ENCODE measurements at places on chromosomes 1 and 21. TPM values are rescaled to one million over a fixed set of nuclear protein-coding genes. Genes with fewer than 3 reads are reported as not detected.

DNA sequence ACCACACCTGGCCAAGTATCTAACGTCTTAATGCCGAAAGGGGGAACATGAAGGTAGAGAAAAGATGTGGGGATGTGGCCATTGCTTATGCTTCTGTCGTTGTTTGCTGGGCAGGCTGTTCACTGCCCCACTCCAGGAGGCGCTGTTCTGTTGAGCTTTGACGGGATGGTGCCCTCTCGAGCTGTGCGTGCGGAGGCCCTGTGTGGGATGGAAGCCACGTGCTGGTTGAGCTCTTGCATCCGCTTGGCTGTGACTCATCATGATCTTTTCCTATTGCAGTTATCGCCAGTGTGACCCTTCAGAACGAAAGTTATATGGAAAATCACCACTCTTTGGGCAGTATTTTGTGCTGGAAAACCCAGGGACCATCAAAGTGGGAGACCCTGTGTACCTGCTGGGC is 26.3 kb downstream of the MTARC1 start:
- no peak for DNase-seq

DNA sequence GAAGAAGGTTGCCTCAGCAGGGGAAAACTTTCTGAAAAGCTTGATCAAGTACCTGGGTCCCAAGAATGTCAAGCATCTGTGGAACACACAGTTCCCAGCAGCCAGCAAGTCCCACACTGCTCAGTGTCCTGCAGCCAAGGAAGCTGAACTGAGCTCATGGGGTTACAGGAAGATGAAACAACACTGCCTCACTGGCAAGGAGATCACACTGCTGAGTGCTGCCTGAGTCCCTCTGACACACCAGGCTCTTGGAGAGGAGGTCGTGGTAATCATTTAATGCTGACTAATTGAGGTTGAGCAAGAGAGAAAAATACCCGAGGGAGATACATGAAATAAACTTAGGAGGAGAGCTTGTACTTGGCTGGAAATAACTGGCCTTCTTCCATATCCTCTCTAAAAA is 75.2 kb downstream of the MPZL1 start:
- peak; percentile 35 for DNase-seq

GRCh38 chr1:213968146-213968825 is 19.5 kb upstream of the PROX1 start:
- no peak for DNase-seq

DNA sequence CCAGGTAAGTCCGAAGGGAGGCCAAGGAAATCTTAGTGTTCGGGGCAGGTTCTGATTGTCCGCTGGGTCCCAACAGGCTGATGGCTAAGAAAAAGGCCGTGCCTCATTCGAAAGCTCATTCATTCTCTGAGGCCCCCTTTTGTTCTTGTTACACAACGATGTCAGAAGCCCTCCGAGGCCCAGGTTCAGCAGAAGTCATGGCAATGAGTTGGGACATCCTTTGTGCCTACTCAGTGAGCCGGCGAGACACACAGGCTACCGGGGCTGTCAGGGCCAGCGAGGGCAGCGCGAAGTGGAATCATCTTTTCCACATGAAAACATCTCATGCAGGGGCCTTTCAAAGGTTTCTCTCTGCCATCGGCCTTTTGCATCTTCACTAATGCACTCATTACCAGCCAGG is 49.0 kb upstream of the EFHD2 start:
- no peak for DNase-seq

DNA sequence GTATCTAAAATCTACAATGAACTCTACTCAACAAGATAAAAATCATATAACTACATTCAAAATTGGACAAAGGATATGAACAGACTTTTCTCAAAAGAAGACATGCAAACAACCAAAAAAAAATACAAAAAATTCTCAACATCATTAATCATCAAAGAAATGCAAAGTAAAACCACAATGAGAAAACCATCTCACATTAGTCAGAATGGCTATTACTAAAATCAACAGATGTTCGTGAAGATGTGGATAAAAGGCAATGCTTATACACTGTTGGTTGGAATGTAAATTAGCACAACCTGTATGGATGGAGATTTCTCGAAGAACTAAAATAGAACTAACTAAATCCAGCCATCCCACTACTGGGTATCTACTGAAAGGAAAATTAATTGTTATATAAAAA is 1080.8 kb downstream of the AMY1C start:
- DNase-seq: no peak

DNA sequence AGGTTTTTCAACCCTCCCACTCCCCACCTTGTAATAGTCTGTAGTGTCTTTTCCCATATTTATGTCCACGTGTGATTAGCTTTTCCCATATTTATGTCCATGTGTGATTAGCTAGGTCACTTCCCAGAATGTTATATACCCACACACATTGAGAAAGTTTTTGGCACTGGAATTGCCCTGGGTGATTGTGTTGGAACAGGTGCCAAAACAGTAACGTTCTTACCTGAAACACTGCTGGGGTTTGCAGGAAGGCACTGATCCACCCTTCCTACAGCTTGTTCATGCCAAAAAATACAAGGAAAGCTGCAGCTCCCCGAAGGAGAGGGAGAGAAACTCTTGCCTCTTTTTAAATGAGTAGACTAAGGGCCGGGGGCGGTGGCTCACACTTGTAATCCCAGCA is 68.0 kb upstream of the CXADR start:
- DNase-seq: no peak

DNA sequence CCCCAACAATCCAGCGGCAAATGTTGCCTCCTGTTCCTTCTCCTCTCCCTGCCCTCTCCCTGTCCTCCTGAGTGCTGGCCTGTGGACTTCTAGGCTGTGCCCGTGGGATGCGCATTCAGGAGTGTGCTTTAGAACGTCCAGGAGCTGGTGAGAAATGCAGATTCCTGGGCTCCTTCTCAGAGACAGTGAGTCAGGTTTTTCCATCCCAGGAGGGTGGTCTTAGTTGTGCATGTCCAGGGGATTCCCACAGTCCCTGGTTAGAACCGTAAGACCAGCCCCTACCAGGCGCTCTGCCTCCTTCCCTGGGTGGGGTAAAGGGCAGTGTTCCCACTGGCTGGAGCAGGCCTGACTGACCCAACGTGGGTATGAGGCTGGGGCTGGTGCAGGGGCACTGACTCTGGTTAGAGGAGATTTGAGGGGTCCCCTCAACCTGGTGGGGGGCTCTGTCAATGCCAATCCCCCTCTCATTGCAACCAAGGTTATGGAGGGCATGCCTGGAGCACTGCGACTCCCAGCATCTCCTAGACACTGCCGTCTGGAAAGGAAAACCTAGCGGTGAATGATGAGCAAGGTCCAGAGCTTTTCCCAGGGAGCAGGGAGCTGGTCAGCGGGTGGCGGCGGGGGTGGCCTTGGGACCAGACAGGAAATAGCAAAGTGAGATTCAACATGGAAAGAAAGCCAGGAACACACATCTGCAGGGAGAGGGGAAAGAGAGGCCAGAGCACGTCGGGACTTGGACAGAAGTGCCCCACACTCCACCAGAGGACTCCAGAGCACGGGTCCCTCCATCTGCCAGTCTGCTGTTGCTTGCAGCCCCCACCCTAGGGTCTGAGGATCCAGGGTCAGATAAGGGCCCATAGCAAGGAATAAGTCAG is 38.5 kb downstream of the HSPG2 start:
- no peak for DNase-seq

RSPO1 gene
- polyA plus RNA-seq: 8.3 TPM

CR2 gene
- polyA plus RNA-seq: 1.3 TPM

GRCh38 chr1:66778969-66779368 is 22.1 kb downstream of the INSL5 start:
- no peak for DNase-seq

DNA sequence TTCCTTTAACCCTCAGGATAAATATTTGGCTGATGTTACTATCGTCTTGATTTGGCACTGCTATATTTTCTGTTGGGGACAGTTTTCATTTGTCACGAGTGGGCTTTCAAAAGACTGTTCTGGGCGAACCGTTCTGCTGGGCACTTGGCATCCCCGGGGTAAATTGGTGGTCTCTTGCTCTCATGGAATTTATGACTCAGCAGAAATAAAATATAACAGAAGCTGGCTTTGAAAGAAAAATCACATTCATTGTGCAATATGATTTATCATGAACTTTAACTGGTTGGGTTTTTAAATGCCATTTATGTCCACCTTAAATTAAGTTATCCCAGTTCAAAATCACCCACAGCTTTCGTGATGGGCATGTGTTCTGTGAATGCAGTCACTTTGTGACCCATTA is 147.3 kb downstream of the KAZN start:
- DNase-seq: no peak

- DNase-seq: no peak
Observed at GRCh38 chr1:231151811-231152210, 10.0 kb upstream of the TRIM67 start.

DNA sequence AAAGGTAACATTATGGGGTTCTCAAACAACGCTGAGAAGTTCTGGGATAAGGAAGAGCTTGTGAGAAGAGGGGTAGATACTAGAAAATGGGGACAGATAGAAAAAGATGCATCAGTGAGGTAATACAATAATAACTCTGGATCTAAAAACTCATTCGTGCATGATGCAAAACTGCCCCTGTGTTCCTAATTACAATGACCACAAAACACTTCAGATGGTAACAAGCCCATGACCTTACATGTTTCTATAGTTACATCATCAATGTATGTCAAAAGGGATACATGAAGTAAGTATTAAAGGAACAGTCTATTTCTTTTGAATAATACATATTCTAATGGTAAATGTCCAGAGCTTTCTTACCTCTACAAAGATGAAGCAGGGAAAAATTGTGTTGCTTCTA is 110.6 kb upstream of the PLPPR5 start:
- no peak for DNase-seq

SIK1 gene
- 2.7 TPM for polyA plus RNA-seq

SAMSN1 gene
- polyA plus RNA-seq: 3.8 TPM

IRF6 gene
- polyA plus RNA-seq: 15.1 TPM

GRCh38 chr1:229022595-229023333 is 248.1 kb upstream of the RAB4A start:
- no peak for DNase-seq

GRCh38 chr1:69697340-69697739 is 129.6 kb downstream of the LRRC7 start:
- DNase-seq: no peak
